AG09309 (cell line): ENCODE measurements at places on chromosomes 16 and 17.

DNA sequence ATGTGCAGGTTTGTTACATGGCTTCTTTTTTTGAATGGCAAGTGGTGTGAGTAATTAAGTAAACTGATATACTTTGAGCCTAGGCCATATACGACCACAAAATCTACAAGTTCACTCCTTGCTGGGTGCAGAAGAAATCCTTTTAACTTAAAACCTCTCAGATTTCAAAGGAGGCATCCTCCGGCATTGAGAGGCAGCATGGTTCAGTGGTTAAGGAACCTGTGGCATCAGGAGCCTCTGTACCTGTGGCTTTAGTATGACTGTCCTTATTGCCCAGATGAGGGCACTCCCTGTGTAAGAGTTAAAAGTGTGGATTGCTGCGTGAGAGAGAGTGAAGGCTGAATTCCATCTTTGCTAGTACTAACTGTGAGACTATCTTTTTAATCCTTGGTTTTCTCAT, 3.3 kb downstream of the NLRP1 start:
- DNase-seq, result no peak

- no peak for DNase-seq
Measured at GRCh38 chr17:15454346-15454745, 13.1 kb downstream of the CDRT4 start.

GRCh38 chr17:69884356-69884755, 190.7 kb upstream of the KCNJ16 start:
- no peak for DNase-seq

DNA sequence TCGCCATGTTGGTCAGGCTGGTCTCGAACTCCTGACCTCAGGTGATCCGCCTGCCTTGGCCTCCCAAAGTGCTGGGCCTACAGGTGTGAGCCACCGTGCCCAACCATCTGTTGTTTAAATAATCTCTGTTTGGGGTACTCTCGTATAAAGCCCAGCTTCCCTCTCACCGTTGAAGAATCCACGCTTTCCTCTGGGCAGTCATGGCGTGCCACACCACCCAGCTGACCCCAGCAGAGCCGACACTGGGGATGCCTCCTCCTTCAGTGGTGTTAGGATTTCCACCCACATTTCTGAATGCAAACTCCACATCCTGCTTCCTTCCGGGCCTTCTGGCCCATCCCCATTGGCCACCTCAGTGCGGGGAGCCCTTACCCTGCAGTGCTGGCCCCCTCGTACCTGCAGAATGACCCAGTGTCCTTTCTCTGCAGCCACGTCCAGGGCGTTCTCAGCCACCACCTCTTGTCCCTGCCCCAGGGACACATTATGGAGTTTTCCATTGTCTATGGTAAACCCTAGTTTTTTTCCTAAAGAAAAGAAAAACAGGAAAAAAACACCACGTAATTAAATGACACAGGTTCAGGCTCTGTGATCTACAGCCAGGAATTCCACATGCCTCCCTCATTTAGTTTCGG, 60.4 kb downstream of the PGS1 start:
- DNase-seq, result no peak

- DNase-seq, result no peak
Measured at GRCh38 chr16:75079346-75079926, 37.1 kb downstream of the LDHD start.

DNA sequence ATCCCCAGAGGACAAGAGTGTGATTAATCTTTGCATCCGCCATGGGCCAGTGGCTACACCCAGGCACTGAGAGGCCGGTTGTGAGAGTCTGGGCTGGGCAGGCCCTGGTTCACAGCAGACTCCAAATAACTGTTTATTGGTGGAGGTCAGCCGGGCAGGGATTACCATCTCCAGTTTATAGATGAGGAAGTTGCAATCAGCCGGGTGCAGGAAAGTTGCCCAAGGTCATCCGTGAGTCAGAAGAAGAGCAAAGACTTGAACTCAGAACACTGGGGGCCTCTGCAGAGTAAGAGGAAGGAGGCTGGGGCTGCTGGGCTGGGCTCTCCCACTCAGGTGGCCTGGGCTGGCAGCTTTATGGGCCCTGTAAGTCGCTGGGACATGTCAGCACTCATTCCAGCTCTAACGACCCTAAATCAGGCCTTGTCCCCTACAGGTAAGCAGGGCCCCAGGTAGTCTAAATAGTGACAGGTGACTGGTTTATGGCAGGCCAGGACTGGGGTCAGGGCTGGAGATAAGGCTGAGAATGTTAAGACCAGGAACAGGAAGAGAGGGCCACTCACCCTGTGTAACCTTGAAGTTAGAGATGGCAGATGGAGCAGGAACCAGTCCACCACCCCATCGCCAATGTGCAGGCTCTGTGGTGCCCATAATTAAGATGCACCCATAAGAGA, 2.1 kb upstream of the CA4 start:
- DNase-seq, result no peak

DNA sequence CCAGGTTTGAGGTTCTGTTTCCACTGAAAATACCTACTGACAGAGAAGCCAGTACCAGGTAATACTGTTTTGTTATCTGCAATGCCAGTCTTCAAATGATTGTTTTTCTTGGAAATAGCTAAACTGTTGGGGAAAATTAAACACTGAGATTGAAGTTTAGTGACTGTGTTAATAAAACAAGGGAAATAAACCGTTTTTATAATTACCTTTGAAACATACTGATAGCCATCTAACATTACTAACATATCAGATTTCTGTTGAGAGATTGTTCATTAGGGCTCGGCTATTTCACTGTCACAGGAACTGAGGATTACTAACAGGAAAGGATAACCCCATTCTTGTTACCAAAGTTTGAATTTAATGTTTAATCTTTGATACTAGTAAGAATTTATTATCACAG, 42.1 kb downstream of the CYB5B start:
- DNase-seq, result no peak

DNA sequence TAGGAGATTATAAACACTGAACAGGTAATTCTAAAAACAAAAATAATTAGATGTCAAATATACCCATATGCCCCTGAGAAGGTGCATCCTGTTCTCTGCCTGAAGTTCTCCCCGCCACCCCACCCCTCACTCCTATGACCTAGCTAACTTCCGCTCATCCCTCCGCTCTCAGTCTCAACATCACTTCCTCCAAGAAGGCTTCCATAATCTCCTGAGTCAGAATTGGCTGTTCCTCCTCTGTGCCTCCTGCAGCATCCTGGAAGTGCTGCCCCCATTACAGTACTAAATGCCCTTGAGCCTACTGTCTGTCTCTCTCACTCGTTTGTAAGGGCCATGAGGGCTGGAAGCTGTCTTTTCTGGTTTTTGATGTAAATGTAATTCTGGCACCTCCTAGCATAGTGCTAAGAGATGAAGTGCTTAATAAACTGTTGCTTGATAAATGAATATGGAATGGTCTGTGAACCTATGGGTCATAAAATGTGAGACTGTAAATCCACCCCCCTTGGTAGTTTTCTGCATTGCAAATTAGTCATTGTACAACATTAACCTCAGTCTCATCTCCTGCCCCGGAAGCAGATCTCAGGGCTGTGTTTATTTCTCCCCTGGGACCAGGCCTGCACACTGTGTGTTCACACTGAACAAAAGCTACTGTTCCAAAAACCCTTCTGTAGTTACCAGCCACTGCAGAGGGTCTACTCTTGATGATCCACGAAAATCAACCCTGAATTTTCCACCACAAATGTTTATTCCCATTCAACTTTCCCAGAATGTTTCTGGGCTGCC, 3.9 kb upstream of the MYO1D start:
- no peak for DNase-seq

DNA sequence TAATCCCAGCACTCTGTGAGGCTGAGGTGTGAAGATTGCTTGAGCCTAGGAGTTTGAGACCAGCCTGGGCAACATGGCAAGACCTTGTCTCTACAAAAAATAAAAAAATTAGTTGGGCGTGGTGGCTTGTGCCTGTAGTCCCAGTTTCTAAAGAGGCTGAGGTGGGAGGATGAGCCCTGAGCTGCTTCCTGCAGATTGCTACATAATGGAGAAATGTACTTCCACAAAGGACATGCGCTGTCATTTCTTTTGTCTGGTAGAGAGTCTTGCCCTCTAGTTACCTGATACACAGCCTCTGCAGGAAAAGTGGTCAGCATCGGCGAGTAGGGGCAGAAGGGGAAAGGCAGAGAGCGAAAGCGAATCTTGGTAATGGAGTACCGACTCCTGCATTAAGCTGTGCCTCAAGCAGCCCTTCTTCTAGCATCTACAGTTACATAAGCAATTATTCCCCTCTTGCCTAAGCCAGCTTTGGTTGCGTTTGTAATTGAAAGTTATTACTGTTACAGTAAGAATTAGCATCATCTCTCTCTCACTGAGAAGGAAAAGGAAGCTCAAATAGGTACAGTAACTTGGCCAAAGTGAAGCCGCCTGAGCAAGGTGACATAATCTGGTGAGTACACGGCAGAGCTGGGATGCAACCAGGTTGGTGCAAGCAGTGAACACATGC, 18.5 kb upstream of the GGA2 start:
- no peak for DNase-seq

DNA sequence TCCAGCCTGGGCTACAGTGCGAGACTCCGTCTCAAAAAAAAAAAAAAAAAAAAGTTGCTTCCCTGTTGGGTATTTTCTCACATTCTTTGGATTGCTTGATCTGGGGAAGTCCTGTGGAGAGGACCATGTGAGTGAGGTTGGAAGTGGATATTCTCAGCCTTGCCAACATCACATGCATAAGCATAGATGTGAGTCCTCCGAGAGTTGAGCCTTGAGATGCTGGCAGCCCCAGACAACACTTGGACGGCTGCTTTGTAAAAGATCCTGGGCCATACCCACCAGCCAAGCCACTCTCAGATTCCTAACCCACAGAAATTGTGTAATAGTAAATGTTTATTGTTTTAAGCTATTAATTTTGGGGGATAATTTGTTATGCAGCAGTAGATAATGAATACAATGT, 1570.0 kb upstream of the GOT2 start:
- no peak for DNase-seq
